ENCODE measurements at places on chromosomes 7 and 10.

- DNase-seq: no peak
These were observed 1011.3 kb downstream of the XPNPEP1 start for GRCh38 chr10:108911814-108912541.

DNA sequence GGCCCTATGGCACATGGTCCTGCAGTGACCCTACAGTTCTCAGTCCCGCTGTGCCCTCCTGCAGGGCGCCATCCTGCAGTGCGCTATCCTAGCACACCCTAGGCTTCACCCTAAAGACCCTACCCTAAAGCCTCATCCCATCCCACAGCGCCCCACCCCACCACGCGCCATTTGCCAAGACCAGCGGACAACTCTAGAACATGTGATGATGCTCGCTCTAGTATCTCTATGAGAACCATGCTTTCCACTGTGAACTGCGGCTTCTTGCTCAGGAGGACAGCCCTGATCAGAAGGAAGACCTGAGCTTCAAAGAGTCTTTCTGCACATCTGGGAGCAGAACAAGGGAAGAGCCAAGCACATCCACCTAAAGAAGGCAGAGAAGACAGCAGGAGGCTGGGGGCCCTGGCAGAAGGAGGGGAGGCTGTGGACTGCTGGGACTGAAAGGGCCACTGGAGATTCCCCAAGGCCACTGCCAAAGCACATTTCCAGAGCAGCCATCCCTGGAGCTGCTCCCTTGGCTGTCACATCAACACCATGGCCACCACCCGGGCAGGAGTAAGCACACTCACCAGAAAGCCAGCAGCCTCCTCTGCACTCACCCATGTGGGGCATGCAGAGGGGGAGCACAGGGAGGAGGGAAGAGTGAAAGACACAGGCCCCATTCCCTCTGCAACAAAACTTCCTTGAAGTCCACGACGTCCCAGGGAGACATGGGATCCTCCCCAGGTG is 134.1 kb downstream of the TNS3 start:
- no peak for DNase-seq

DNA sequence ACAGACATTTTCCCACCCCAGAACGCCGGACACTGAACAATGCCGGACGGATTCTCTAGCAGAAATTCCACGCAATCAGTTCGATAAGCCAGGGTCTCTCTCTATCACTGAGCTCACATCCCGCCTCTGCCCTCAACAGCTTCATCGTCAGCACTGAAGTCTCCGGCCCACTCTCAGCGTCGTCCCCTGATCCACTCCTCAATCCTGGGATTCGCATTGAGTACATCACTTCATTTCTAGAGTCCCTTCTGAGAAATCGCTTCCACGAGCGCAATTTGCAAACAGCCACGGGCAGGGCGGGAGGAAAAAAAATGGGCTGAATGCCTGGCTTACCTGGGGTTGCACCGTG is 365 bp downstream of the YME1L1 start:
- peak; percentile 7 for DNase-seq

DNA sequence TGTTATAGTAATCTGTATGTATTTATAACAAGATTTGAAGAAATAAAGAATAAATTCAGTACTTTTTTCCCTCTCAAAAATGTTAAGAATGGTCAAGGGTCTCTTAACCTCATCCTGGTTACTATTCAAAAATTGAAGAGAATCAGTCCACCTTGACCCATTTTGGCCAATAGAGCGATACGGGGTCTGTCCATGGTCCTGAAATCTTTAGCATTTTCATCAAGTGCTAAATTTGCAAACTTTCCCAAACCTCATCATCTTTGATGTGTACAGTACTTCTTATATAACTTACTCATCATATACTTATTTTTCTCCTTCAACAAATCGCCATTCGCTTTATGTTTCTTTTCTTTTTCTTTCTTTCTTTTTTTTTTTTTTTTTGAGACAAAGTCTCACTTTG is 23.6 kb downstream of the TMEM178B start:
- no peak for DNase-seq

DNA sequence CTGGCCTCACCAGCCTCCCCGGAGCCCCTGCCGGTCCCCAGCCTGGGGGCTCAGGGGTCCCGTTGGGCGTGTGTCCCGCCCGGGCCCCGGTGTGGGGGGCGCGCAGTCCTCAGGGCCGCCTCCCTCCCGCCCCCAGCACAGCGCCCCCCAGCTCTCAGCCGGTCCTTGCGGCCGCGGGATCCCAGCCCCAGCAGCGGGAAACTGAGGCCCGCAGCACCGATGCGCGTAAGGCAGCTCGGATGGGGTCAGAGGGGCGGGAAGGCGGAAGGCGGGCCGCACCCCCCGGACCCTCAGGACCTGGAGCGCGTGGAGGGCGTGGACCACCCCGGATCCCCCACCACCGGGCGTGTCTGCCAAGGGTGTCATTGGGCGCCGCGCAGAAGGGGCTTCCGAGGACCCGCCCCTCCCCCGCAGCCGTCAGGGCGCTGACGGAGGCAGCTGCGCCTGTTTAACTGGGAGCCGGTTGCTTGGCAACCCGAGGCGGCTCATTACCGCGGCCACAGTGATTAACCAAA is 14.9 kb downstream of the UNCX start:
- no peak for DNase-seq

DNA sequence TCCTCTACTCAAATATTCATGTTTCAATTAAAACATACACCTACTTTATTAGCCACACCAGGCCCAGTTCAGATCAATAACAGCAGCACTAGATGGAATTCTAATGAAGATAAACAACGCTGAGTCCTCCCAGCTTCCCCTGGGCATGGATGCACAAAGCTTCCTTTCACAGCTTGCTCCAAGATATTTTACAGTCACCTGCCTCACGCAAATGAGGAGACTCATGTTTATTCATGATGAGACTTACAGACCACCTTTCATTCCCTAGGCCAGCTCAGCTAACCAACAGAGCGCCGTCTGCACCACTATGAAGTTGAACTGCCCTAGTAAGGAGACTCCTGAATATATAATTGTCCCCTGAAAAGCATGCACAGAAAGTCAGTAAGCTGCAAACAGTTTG is 283.0 kb upstream of the AOAH start:
- DNase-seq: no peak

GRCh38 chr10:113520261-113520660 is 32.6 kb upstream of the HABP2 start:
- no peak for DNase-seq

- DNase-seq: no peak
These were observed 18.8 kb downstream of the VSIR start for GRCh38 chr10:71754562-71754961.

- DNase-seq: no peak
These were observed 19.4 kb downstream of the SCRN1 start for GRCh38 chr7:29970158-29970557.

DNA sequence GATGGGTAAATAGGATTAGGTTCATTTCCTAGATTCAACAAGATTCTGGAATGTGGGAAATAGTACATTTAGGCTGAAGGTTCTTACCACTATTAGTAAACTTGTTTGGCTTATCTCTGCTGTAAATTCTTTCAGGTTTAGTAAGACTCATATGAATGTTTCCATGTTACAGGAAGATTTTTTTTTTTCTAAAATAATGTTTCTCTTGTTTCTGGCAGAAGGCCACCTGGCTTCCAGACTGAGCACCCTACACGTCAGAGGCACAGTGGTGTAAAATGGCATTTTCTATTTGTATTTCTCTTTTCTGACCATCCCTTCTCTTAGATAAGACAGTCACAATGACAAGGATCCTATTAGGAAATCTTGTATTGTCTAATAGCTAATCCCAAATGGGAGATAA is 22.7 kb upstream of the AASS start:
- no peak for DNase-seq

- DNase-seq: no peak
These were observed 3.4 kb downstream of the HOXA9 start for GRCh38 chr7:27161721-27162560.

DNA sequence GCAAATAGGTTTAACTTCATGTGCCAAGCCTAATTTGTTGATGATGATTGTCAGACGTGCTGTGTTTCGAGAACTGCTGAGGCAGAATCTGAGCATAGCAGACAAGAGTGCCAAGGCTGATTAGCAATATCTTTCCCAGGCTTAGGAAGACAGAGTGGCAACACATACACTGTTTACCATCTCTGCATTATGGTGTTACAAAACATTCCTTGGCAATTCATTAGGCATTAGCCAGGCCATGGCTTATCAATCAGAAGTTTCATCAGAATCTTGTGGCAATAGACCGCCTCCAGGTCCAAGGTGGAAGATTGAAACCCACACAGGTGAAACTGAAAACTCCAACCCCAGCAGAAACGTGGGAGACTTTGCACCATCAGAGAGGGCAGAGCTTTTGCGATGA is 148.5 kb downstream of the AOAH start:
- no peak for DNase-seq

DNA sequence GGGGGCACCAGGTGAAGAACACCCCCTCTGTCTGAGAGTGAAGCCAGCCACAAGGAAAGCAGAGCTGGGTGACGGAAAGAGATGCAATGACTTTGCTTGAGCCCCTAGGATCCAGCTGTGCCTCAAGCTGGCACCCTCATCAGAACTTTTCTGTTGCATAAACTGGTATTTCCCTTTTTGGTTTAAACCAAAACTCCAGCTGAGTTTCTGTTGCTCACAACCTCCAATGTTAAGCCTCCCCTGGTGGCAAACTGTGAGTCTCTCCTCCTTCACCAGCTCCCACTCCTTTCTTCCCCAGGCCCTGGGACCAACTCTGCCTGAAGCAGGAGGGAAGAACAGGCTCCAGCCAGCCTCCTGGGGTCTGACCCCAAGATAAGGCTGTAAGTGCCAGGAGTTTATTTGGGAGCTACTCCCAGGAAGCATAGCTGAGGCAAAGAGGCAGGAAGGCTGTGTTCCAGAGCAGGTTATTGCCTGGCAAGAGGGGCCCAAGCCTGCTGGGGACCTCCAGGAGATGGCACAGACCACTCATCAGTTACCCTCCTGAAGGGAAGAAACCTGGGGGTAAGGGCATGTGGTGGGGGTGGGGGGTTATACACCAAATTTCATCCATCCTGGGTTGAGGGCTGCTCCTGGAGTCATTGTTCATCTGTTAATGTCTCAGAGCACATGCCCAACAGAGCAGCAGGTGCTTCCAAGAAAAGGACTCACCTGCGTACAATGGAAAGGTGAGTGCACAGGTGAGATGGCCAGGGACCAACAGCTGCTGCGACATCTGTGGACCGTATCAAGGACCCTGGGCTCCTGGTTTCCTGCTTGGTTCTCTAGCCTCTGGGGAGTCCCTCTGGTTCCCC is 73.3 kb upstream of the NANOS1 start:
- DNase-seq: no peak

- DNase-seq: no peak
These were observed 132.9 kb downstream of the BAMBI start for GRCh38 chr10:28810057-28810870.

GRCh38 chr10:96665306-96665705 is 55.0 kb downstream of the PIK3AP1 start:
- DNase-seq: no peak

DNA sequence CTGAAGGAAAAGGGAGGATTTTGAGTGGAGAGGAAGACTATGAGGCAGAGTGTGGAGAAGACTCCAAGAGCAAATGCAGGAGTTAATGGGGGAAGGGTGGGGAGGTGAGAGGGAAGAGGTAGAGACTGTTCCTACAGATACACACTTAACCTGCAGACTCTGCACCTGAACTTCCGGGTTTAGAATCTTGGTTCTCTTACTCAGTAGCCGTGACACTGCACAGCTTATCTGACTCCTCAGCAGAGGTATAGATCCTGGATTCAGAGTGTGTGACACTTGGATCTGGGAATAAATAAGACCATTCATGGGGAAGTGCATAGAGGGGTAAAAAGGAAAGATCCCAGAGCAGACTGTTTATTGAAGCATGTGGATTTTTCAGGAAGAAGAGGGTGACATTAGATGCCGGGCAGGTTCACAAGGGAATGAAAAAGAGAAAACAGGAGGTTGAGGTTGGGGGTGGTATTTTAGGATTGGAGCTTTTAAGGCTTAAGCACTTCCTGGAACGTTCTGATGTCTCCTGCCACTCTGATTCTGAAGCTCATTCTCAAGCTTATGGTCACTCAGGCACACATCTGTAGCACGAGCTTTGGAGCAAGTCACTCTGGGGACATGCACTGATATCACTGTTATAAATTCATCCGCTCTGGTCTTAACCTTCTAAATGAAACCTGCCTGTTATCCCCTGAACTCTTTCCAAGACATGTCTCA is 5.7 kb upstream of the ZC3HAV1L start:
- DNase-seq: no peak

DNA sequence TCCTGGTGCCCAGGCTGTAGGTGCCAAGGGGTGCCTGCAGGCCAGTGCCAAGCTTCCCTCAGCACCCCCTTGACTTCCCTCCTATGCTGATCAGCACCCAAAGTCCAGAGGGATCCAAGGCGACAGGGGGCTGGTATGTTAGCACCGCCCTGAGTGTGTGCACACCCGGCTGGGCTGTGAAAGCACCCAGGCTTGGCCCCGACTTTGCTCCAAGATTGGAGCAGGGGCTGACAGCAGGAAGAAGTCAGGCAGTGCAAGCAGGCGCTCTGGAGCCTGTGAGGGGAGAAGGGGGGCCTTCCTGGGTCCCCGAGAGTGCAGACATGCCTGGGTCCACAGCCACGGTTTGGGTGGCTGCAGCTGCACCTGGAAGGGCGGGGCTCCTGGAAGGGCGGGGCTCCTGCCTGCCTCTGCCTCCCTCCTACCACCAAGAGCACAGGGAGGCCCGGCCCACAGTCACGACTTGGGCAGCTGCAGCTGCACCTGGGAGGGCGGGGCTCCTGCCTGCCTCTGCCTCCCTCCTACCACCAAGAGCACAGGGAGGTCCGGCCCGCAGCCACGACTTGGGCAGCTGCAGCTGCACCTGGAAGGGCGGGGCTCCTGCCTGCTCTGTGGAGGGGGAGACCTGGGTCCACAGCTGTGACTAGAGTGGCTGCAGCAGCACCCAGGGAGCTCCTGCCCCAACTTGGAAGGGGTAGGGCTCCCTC is 30.2 kb upstream of the ZMYND11 start:
- no peak for DNase-seq

GRCh38 chr7:16063716-16064675 is 357.3 kb downstream of the CRPPA start:
- DNase-seq: no peak

DNA sequence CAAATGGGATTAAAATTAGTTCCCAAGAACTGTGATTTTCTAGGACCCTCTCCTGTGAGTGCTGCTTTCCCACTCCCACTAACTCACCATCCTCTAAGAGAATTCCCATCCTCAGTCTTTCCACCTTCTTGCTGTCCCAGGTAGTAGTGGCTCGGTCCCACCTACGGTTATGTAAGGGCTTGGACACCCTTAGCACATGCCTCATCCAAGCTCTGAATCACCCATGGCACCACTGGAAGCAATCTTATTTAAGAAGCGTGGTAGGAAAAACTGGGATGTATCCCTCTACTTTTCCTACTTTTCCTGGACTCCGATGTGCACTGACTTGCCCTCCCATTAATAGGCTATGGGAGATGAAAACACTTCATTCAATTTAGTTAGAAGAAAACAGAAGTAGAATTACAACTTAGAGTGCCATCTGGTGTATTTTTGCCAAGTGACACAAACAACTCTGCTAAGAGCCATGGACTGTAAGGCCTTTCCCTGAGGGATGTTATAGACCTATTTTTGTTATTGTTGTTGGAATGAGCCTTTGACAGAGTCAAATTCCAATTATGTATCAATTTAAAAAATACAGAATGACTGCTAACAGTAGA is 13.7 kb upstream of the ANKRD22 start:
- no peak for DNase-seq

All from stimulated activated CD4-positive, alpha-beta T cell treated with anti-CD3 and anti-CD28 coated beads, Interleukin-15, amount 100 ng/mL, for 48 hours (primary cell).